ENCODE measurements at places on chromosomes 12 and 14.

DNA sequence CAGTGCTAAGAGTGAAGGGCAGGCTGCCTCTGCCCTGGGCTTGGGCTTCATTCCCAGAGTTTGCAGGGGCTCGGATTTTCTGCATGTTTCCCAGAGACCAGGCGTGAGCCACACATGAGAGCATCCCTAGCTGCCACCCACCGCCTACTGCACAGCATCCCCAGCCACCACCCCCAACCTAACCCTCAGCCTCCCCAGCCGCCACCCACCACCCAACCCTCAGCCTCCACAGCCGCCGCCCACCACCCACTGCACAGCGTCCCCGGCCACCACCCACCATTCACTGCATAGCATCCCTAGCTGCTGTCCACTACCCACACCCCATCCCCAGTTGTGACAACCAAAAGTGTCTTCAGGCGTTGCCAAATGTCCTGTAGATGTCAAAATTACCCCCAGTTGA lies 22.6 kb downstream of the FGF6 start:
- DNase-seq = no peak

DNA sequence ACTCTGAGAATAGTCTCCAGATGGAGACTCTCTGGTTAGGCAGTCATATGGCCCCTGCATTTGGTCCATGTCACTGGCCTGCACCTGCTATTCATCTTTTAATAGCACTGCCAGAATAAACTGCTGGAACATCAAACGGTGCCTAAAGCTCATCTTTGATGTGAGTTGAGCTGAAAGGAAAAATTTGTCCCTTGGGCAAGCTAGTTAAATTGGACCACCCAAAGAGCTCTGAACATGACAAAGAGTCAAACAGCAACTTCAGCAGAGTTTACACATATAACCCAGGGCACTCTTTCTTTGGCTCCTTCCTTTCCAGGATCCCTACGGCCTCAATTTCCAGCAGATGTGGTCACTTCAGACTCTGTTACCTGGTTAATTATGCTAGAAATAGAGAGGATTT lies 269.9 kb downstream of the RPL10L start:
- no peak for DNase-seq

DNA sequence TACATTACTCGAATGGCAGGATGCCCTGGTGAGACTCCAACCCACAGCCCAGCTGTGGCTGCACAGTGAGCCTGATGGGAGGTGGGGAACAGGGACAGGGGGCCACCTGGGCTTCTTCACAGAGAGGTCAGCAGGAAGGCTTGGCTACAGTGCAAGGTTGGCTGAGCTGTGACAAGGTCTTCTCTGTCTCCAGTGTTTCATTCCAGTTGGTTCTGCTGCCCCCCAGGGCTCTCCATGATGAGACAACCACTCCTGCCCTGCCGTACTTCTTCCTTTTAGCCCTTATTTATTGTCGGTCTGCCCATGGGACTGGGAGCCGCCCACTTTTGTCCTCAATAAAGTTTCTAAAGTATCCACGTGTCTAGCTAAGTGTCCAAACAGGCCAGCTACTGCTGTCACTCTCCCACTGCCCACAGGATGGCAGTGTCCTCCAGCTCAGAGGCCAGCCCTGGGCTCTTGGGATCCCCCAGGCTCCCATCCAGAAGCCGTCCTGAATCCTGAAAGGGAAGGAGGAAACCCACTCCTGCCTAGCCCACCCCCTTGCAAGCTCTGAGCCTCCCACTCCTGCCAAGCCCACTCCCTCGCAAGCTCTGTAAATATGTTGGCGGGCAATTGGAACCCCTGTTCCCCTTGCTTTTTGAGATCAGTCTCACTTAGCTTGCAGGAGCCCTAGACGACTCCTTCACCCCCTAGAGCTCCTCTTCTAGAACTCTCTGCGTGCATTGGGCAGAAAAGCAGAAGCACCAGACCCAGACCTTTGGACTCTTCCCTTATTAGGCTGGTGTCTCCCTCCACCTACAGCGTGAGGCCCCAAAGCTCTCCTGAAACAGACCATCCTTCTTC lies 5.4 kb downstream of the C1QL4 start:
- DNase-seq = no peak

- no peak for DNase-seq
Measured at GRCh38 chr14:22598896-22599244, 770 bp downstream of the ABHD4 start.

- DNase-seq = no peak
Measured at GRCh38 chr12:58814036-58814435, 106.3 kb downstream of the LRIG3 start.

DNA sequence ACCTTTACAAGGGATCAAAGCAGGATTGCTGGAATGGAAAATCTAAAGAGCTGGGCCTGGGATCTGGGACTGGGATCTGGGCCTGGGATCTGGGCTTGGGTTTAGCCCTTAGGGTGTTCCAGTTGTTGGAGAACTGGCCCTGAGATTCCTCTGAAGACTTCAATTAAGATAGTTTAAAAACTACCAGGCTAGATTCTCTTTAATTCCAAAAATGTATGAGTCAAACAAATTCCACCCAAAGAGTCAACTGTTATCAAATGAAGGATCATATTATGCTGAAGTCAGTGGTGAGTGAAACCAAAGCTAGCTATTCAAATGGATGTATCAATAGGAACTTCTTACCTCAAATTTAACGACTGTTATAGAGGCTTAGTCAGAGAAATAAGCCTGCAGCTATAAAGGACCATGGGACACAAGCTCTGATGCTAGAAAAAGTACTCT lies 40.5 kb downstream of the LIMA1 start:
- no peak for DNase-seq

All from renal cortex interstitium (tissue), 15 donors.